Thymus (tissue), 14 donors: ENCODE measurements at places on chromosomes 11 and 22. TPM values are rescaled to one million over a fixed set of nuclear protein-coding genes. Genes with fewer than 3 reads are reported as not detected.

Gene PRDM11
- total RNA-seq: 2.5 TPM

DNA sequence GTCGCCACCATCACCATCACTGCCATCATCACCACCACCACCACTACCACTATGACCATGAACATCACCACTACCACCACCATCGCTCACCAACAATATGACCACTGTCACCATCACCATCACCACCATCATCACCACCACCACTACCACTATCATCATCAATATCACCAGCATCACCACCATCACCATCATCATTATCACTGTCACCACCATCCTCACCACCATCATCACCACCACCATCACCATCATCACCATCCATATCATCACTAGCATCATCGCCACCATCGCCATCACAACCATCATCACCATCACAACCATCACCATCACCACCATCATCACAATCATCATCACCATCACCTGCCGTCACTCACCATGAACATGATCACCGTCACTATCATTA, 184.6 kb downstream of the SHANK2 start:
- DNase-seq: no peak

DNA sequence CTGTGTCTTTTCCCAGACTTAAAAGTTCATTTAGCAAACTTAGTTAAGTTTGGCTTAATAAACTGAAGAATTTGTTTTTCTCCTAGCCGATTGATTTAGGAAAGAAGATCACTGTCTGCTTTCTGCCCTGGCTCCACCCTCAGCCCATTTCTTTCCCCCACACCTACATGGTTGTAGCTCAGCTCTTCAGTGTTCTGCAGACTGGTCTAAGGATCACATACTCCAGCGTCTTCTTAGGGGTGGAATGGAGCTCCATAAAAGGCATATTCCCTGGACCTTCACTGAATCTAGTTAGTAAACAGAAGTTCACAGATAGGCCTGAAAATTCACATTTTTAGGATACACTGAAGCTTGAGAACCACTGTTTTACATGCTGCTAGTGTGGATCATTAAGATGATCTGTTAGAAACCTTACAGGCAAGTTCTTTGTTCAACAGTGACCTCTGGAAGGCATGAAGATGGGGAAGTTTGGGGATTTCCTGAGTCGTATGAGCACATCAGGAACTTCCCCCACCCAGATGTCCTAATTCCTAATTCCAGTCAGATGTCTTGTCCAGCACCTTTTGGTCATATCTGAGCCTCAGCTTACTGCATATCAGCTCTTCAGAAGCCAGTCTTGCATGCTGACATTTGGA, 16.8 kb downstream of the PIWIL4 start:
- DNase-seq: no peak

- no peak for DNase-seq
Observed at GRCh38 chr11:116829525-116830183, at the start of gene APOC3. APOC3 (plus strand) TSS chr11:116829907; CDS start chr11:116830583, 676 bp downstream.

DNA sequence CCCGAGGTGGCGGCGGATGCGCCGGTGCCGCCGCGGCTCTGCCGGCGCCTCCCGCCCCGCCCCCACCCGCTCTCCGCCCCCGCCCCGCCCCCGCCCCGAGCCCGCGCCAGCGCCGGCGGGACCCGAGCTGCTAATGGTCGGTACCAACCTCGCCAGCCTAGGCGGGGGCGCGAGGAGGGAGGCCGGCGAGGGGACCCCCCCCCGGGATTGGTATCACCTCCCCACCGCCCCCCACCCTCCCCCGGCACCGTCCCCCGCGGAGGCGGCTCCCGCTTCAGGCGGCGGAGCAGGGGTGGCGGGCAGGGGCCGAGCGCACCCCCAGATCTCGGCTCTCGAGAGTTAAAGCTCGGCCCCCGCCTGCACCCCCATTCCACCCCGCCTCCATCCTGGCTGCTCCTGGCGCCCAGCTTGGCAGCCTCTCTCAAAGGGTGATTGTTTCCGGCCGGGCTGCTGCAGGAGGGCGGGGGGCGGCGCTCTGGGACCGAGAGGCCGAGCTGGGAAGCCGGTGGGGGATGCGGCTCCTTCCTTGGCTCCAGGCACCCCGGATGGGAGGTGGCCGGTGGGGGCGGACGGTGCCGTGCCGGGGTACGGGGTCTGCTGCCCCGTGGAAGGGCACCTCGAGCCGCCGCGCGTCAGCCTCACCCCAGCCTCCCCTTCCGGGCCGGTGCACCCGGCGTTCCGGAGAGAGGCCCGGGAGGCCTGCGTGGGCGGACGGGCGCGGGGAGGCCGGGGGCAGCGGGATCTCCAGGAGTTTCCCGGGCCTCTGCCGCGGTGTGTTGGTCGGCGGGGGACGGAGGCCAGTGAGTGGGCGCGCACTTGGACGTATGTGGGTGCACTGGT, at the start of gene B3GAT1:
Gene B3GAT1, minus strand, starts transcription at position 40 of the 840 bp plus-strand sequence. CDS start 24,583 bp downstream, outside the sequence.
- no peak for DNase-seq

- no peak for DNase-seq
Observed at GRCh38 chr11:116384407-116384806, 388.4 kb downstream of the BUD13 start.
